ENCODE measurements at places on chromosomes 2 and 18.

DNA sequence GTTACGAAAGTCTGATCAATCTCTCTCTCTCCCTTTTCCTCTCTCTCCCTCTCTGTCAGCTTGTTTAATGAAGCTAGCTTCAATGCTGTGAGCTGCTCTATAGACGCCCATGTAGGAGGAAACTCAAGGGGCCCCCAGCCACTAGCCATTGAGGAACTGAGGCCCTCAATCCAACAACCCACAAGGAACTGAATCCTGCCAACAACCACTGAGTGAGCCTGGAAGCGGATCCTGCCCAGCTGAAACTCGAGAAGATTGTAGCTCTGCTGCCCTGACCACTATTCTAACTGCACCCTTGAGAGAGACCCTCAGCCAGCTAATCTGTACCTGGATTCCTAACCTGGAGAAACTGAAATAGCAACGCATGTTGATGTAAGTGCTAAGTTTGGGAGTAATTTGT lies 129.2 kb downstream of the BCL11A start:
- DNase-seq: no peak

- no peak for DNase-seq
Measured at GRCh38 chr2:20913491-20913890, 90.6 kb upstream of the LDAH start.

GRCh38 chr18:46623541-46623940 lies 33.5 kb downstream of the LOXHD1 start:
- DNase-seq: no peak

- DNase-seq: no peak
Measured at GRCh38 chr18:47050468-47050867, 15.0 kb upstream of the ELOA2 start.

GRCh38 chr2:134372611-134373131 lies 118.8 kb downstream of the MGAT5 start:
- no peak for DNase-seq

- DNase-seq: no peak
Measured at GRCh38 chr2:241150660-241151530, 628 bp downstream of the PPP1R7 start.

- DNase-seq: no peak
Measured at GRCh38 chr2:118967124-118967880, 25.3 kb downstream of the MARCO start.

- no peak for DNase-seq
Measured at GRCh38 chr2:215503381-215503780, 67.5 kb upstream of the FN1 start.

DNA sequence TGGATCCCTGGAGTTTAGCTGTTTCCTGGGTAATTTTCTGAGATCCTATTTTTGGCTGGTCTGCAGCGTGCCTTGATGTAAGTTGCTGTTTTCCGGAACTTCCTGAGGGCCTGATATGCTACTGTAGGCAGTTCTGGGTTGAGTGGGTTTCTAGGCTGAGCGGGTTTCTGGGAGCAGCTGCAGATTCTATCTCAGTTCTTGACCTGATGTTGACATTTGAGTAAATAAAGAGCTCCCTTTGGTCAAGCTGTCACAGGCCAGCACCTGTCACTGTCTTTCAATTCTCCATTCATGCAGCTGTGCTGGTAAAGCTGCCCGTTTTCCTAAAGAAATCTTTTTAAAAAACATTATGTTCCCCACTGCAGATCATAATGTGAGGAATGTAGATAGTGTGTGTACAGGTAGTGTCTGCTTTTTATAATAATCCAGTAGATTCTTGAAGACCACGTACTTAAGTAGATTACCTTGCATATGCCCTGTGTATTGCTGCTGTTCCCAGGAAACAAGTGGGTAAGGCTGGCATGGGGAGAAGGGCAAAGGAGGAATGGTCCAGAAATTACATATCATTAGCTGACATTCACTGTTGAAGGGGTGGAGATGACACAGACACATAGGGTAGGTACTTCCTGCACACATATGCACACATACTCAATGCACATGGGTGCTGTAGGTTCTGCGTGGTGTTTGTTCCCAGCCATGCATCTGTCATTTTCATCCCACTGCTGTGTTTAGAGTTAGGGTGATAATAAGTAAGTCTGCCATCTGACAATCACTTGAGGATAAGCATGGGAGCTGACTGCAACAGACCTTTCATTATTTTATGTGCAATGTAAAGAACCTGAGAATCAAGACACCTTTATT lies 25.9 kb downstream of the CD28 start:
- no peak for DNase-seq

DNA sequence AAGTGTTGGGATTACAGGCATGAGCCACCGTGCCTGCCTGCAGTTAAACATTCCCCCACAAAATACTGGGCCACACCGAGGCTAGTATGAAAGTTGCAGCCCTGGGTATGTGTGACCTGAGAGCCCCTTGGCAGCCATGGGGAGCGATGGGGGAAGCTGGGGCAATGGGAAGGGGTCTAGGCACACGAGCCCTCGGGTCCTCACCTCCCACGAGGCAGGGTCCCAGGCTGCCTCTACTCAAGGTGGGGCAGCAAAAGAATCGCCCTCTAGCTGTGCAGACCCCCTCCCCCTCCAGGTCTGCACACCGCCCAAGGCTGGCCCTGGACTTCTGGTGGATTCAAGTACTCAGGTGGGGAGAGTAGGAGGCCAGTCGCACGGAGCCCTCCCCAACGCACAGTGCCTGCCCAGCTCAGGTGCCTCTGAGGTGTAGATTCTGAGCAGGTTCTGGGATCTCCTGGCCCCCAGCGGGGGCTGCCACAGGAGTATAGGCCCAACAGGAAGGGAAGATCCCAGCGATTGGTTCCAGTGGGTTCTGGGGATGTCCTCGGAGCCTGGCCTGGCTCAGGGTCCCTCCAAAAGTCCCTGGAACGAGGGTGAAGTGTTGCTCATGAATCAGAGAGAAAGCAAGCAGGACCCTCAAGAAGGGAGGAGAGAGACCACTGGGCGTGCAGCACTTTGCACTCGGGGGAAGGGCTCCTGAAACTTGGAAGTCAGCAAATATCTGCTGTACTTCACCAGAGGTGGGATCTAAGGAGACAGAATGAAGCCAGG lies 2.6 kb downstream of the GPR35 start:
- DNase-seq: no peak

- DNase-seq: no peak
Measured at GRCh38 chr2:236963631-236964182, 122.0 kb upstream of the COPS8 start.

- DNase-seq: no peak
Measured at GRCh38 chr2:41764131-41764530, 283.7 kb upstream of the PKDCC start.

DNA sequence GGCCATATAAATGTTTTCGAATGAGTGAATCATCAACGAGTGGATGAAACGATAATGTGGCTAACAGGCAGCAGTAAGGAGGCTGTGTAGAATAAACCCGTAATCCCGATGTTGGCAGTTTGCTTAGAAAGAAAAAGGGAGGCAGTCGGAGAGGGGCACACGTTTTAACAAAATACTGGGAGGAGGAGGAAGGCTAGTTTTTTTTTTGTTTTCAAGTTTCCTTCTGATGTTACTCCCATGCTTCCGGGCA lies 476 bp upstream of the MSH2 start:
- no peak for DNase-seq
